ENCODE measurements at places on chromosomes 16 and 17. TPM values are rescaled to one million over a fixed set of nuclear protein-coding genes. Genes with fewer than 3 reads are reported as not detected.
A peak's percentile ranks its signal among the peaks of the same experiment; 100 is the strongest.

- no peak for DNase-seq
Measured at GRCh38 chr17:19757536-19758180, 9.6 kb upstream of the ALDH3A1 start.

- no peak for DNase-seq
Measured at GRCh38 chr17:75854881-75855309, 240 bp downstream of the WBP2 start.

- no peak for DNase-seq
Measured at GRCh38 chr17:75241143-75241430, 20.3 kb downstream of the GGA3 start.

DNA sequence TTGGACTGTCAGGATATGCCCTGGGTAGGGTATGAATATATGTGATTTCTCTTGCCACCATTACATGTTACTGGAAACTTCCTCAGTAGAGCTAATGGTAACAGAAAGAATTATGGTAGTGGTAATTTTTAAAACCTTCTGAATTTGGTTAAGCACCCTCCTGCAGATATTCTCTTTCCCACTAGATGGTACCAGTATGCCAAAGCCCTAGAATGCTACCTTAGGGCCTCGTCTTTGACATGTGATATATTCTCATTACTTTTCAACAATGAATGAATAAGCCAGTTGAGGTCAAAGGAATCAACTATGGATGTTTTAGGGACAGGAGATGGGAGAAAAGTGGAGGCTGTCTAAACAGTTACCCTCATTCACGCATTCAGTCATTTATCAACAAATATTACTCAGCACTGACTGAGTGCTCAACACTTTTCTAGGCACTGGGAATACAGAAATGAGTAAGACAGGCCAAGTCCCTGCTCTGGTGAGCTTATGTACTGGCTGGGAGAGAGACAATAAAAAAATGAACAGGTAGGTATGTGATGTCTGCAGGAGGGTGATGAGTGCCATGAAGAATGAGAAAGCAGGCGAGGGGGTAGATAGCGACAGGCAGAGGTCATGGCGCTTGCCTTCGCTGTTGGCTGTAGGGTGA is 14.7 kb downstream of the CDH13 start:
- peak; percentile 39 for DNase-seq

GRCh38 chr17:27496971-27497370 is 40.7 kb downstream of the KSR1 start:
- no peak for DNase-seq

Gene HAS3
- total RNA-seq: not detected

- DNase-seq: peak; percentile 29
Measured at GRCh38 chr17:5508810-5509209, 22.4 kb downstream of the MIS12 start.

Gene SLC22A31
- total RNA-seq: not detected

- no peak for DNase-seq
Measured at GRCh38 chr16:8047736-8048135, 542.6 kb downstream of the TMEM114 start.

DNA sequence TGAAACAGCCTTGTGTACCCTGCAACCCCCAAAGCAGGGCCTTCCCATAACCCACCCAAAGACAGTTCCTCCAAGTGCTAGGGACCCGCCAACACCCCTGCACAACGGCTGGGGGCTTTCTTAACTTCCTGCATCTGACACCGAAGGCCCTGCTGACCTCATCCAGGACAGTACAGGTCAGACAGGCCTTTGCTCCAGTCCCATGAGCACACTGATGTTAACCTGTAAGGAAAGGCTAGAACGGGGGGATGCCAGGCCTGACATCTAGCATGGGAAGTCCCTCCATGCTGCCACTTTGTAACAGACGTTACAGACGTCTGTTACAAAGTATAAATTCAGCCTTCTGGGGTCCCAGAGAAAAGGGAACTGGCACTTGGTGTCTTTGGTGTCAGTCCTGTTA is 369.1 kb downstream of the CPPED1 start:
- no peak for DNase-seq

DNA sequence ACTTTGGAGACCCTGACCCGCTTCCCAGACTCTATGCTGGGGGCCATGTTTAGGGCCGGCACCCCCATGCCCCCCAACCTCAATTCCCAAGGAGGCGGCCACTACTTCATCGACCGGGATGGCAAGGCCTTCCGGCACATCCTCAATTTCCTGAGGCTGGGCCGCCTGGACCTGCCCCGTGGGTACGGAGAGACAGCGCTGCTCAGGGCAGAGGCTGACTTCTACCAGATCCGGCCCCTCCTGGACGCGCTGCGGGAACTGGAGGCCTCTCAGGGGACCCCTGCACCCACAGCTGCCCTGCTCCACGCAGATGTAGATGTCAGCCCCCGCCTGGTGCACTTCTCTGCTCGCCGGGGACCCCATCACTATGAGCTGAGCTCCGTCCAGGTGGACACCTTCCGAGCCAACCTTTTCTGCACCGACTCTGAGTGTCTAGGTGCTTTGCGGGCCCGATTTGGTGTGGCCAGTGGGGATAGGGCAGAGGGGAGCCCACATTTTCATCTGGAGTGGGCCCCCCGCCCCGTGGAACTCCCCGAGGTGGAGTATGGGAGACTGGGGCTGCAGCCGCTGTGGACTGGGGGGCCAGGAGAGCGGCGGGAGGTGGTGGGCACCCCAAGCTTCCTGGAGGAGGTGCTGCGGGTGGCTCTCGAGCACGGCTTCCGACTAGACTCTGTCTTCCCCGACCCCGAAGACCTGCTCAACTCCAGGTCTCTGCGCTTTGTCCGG is 1.1 kb downstream of the KCTD11 start:
- DNase-seq: no peak

Gene ANTKMT
- 22.8 TPM for total RNA-seq

DNA sequence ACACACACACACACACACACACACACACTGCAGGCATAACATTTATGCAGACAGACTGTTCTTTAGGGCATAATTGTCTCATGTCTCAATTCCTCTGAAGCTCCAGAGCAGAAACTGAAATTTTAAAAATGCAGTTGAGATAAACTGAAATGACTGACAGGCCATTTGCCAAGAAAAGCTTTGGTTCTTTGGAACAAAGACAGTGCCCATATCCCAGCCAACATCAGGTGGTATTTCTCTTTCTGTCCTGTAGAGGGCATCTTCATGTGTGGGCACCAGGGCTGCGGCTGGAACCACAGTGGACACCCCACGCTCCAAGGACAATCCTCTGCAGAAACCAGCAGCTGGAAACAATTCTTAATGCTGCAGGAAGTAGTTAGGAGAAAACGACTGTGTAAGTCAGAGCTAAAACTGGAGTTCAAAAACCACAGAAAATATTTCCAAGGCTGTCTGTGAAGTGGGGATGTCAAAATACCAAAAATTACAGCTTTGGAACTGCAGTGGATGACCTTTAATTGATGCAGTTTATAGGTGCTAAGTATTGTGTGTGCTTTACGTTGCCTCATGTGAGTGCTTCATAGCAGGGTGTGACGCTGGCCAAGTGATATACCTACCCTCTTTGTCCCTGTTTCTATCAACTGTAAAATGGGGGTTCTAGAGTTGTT is 10.6 kb upstream of the MEFV start:
- DNase-seq: peak; percentile 64

DNA sequence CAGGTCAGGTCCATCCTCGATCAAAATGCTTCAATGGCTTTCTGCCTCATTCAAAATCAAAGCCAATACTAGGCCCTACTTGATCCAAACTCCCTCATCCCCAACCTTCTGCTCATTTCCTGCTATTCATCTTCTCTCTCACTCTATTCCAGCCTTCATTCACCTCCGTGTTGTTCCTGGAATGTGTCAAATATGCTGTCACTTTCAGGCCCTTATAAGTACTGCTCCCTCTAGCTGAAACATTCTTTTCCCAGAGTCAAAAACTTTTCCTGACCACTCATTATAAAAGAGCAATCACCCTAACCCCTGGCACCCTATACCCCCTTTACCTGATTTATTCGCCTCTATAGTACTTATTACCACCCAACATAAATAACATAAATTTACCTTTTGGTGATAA is 303.7 kb upstream of the PMFBP1 start:
- DNase-seq: no peak

DNA sequence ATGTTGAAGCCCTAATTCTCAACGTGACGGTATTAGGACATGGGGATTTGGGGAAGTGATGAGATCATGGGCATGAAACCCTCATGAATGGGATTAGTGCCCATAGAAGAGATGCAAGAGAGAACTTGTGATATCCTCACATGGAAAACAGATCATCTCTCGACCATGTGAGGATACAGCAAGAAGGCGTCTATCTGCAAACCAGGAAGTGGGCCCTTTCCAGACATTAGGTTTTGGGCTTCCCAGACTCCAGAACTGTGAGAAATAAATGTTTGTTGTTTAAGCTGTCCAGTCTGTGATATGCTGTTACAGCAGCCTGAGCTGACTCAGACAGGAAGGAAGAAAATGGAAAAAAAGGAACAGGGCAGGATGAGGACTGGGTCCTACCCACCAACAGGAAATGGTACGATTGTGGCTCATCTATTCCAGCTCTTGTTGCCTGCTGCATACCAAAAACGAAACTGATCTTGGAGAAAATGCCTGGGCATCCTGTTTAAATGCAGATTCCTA is 21.9 kb upstream of the SSTR2 start:
- peak; percentile 92 for DNase-seq

DNA sequence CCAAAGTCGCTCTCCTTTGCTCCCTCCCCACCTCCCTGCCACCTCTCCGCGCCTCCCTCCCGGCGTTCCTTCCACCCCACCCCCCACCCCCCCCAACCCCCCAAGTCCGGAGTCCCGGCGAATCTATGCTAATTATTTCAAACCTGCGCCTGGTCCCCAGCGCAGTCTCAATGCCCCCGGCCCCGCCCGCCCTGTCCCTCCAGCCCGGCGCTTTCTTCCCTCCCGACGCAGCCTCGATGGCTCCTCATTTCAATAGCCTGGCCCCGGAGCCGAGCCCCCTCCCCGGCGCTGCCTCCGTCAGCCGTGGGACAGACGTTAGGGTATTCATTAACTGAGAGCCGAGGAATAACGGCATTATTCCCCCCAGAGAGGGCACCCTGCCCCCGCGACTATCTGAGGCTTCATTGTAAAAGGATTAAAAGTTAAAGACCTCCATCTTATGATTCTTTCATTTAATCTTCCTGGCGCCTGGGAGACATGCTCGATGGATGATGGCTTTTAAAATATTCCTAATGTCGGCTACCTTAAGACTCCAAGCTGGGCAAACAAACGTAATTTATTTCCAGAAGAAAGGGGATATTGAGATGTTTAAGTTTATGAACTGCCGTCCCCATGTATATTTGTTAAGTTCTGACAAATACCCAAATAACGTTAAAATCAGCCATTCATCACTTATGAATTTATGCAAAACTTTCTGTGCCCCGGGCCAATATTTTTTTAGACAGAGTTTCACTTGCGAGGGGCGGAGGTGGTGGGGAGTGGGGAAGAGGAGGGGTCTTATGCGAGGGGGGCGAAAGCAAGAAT is 3.4 kb downstream of the NOG start:
- DNase-seq: no peak

Gene CLDN7
- not detected for total RNA-seq

Gene STAC2
- 0.04 TPM for total RNA-seq

DNA sequence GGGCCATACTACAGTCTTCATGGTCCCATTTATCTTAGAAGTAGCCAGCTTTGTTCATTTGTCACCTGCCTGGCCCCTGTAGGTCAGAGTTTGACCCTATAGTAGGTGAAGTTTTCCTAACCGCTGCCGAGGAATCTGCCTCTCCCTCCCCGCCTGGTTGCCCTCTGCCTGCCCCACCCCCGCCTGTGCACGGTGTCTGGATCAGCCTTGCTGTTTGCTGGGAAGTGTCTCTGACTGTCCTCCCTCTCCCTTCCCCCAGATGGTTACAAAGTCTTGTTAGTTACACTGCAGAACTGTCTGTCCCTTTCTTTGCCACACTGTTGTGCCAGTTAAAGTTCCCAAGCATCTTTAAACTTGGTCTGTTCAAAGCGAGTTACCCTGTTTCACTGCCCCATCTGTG is 5.7 kb downstream of the UBFD1 start:
- no peak for DNase-seq

GRCh38 chr16:83215406-83216001 is 588.7 kb downstream of the CDH13 start:
- DNase-seq: peak; percentile 48

Gene WNT9B
- total RNA-seq: not detected

Gene SBK1
- not detected for total RNA-seq

- peak; percentile 76 for DNase-seq
Measured at GRCh38 chr17:63600569-63601438, at the start of gene TACO1. TSS of gene TACO1 (plus strand) at chr17:63600895. CDS start at chr17:63601084, 189 bp downstream.

Gene CPD
- 37.9 TPM for total RNA-seq

DNA sequence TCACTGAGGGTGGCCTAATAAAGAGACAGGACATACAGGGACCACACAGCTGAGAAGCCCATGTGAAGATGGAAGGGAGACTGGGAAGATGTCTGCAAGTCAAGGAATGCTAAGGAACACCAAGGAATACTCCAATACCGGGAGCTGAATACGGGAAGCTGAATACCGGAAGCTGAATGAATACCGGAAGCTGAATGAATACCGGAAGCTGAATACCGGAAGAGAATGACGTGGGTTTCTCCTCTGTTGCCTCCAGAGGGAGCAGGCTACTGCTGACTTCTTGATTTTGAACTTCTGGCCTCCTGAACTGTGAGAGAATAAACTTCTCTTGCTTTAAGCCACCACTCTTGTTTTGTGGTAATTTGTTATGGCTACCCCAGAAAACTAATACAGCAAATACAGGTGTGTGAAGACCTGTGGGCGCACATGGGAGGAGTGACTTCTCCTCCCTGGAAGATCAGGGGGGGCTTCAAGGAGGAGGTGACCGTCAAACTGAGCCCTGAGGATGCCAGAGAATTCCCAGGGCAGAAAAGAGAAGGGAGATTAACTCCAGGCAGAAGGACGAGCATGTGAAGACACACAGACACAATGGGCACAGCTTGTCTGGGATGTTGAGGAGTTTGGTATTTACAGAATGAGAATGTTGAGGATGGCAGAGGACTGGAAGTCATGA is 259.9 kb downstream of the IRF8 start:
- DNase-seq: peak; percentile 55

GRCh38 chr16:9970796-9971195 is 211.4 kb downstream of the GRIN2A start:
- no peak for DNase-seq

GRCh38 chr17:3916825-3917224 is 560 bp upstream of the P2RX1 start:
- DNase-seq: no peak
